ENCODE measurements at places on chromosomes 12 and 14.

DNA sequence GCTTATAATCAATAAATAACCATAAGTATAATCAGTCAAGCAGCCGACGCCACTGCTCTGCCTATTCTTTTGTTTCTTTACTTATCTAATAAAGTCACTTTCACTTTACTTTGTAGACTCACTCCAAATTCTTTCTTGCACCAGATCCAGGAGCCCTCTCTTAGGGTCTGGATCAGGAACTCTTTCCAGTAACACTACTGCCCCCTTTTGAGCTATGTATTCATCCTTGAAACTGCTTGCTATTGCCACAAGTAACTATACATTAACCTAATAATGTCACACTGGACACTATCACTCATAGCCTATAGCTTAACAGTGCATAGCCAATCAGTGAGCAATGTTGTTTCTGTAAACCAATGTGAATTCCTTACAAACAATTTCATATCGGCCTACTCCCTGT is 2.8 kb upstream of the NID2 start:
- DNase-seq = no peak

DNA sequence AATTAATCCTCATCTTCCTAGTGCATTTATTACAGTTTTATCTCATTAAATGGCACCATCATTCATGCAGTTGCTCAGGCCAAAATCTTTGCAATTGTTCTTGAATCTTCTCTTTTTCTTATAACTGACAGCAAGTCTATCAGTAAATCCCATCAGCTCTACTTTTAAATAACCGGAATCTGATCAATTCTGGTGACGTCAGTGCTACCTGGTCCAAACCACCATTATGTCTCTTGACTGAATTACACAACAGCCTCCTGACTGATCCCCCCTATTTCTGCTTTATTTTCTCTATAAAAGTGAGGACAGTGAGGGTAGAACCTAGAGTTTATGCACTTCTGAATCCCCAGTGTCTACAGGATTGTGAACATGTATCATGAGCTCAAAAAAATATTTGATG is 787.4 kb downstream of the AACS start:
- DNase-seq = no peak

GRCh38 chr12:102955926-102956737 is 1.3 kb upstream of the ASCL1 start:
- no peak for DNase-seq

DNA sequence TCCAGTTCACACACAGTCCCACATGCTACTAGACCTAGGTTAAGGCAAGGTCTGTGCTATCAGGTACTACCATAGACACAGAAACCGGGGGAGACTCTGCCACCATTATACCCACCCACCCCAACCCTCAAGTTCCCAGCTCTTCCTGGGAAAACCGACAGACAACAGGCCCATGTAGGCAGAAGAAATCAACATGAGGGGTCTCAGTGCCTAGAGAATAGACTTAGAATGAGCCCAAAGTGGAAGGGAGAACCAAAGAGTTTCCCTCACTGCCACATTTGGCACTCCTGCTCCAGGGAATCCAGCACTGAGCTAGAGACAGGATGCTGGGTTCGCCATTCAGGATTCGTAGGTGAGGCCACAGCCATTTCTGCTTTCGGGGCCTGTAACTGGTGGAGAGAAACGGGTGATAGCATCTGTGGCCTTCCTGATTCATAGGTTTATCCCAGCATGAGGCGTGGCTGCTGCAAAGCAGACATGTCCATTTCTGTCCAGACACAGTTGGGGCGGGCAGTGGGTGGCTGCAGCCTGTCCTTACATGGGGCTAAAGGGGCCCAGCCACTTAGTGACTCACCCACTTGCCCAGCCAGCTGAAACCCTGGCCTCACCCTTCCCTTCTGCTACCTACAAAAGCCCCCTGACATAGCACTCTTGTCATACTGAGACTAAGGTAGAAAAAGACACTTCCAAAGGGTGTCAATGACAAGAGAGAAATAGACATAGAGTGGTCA is 69.4 kb downstream of the IRF2BPL start:
- no peak for DNase-seq

GRCh38 chr12:83629931-83630330 is 943.2 kb downstream of the TMTC2 start:
- DNase-seq = no peak

DNA sequence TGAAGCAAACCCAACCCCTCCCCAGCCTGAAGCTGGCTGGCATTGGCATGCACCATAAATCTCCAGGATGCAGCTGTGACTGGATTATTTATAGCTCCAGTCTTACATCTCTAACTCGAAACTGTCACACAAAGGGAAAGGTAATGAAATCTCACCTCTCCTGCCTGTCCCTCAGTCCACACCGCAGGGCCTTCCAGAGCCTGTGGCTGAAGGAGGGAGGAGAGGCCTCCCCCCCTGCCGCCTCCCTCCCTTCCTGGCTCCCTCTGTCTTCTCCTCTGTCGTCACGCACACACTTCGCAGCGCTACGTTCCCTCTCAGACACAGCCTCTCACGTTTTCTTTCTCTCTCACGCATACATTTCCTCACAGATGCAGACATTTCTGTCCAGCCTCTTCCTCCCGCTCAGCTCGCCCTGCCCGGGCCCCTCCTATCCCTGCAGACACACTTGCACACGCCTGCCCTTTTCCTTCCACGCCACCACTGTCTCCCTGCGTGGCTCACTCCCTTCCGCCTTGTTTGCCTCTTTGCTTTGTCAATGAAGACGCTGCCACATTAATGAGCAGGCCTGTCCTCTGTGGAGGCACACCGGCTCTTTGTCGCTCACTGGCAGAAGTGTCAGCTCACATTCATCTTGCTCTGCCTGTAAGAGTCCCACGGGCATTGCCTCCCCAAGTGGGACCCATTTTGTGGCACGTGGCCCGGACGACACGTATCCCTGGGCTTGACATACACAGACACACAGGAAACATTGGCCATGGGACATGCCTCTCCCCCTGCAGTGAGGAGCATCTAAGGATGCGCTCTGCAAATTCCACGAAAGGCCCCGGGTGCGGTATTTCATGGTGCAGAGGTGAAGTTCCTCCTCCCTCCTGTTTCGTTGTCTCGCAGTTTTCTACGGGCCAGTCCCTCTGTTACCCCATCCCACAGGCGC is 27.9 kb downstream of the IRF2BPL start:
- DNase-seq = no peak

DNA sequence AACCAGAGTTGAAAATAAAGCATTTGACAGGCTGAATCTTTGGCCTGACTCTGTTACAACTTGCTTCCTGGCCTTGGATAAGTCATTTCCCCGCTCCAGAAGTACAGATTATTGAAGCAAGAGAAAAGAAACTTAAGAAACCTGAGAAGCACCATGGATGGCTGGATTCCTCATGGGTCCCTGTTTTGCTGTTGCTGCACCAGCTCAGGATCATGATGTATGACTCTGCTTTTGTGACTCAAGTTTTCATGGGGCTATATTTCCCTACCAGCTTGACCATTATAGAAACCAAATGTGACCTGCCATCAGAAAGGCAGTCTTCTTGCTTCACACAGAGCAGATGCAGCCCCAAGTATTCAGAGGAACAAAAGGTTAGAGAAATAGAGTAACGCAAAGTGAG is 921.8 kb downstream of the BCL11B start:
- DNase-seq = no peak

DNA sequence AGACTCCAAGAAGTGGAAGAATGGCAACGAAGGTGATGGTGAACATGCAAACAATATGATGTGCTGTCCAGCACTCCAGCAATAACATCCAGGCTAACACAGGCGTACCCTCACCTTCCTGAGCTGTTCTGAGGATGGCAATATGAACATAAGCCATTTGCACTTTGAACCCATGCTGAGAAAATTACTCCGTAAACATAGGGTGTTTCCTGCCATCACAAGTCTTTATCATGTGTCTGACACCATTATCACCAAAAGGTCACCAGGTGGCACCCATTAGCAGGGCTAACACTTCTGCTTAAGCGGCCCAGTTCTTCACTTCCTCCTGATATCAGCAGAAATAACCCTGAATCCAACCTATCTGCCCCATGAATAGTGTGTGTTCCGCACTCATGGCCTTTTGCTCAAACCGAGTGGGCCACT is 482.8 kb downstream of the MED13L start:
- DNase-seq = no peak

- no peak for DNase-seq
Observed at GRCh38 chr14:100748944-100749343, 22.3 kb downstream of the DLK1 start.

DNA sequence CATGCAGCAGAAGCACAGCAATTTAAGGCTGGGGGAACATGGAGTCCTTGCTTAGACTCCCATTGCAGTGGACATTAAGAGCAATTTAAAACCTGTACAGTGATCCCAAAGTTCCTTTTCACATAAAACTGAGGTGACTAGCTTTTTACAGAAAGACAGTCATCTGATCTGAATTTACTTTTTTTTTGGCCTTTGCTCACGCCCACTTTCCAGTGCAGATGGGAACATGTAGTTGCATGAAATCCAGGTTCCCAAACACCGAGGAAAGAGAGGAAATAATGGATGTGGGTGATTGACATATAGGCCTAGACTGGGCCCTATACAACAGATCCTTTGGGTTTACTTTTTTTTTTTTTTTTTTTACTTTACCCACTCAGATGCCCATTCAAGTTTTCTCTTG is 126.4 kb upstream of the PTPRB start:
- DNase-seq = no peak

- no peak for DNase-seq
Observed at GRCh38 chr12:107228076-107228475, 134.7 kb upstream of the CRY1 start.

GRCh38 chr14:75960231-75960630 is 21.6 kb downstream of the TGFB3 start:
- DNase-seq = no peak
